Neural crest cell (in vitro differentiated cells): ENCODE measurements at places on chromosomes 6 and 20.

DNA sequence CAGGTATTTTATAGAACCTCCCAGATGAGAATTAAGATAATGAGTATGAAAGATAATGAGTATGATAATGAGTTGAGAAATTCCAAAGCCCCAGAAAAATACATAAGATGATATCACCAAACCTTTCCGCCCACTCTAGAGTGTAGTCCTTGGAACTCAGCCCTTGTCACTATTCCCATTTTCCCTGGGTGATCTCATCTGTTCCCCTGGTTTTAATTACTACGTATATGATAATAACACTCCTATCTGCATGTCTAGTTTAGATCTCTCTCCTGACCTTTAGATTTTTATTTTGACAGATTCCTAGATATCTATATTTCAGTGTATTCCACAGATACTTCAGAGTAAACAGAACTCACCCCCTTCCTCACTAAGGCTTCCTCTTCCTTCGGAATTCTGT lies 51.0 kb upstream of the ASIP start:
- no peak for DNase-seq

DNA sequence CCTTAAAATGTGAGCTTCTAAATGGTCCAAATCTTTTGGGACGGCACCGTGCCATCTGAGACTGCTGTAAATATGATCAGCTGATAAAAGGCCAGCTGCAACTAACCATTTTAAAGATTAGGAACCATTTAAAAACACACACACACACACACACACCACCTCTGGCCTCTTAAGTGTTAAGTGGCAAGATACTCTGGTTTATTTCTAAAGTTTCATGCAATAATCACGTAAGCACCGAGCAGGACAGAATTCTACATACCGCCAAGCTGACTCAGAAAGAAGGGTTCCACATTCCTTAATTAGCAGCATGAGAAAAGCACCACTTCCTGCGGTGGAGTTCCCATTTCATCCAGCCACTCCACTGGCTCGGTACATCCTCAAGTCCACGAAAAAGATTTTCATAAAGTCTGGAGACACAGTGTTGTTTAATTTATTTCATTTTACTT lies 17.8 kb upstream of the ZNF217 start:
- no peak for DNase-seq

DNA sequence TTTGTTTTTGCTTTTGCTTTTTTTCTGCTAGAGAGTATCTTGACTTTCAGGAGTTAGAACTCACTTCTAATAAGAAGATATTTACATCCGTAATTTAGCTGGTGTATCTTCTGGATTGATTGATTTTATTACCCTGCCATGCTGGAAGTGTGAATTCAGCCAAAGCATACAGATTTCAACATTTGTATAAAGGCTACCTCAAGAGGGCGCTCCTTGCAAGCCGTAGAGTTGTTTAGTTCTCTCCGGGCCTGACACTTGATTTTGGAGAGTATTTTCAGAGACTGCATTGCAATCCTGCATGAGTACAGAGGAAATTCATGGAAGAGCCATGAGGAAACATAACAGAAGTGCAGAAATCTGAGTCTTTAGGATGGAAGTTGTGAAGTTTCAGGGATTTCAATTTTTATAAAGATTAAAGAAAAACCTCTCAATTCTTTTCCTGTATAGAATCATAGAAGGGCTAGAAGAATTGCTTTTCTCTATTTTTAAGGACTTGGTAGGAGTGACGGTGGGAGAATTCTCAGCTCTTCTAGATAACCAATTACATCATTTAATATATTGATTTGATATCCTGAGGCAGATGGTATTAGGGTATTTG lies 66.7 kb upstream of the TIAM2 start:
- peak; percentile 74 for DNase-seq

- no peak for DNase-seq
Measured at GRCh38 chr6:136792095-136792409, 225 bp downstream of the MAP3K5 start.

- no peak for DNase-seq
Measured at GRCh38 chr6:1893470-1894130, 283.9 kb downstream of the FOXC1 start.

- no peak for DNase-seq
Measured at GRCh38 chr20:58837717-58838116, 13.0 kb downstream of the GNAS-AS1 start.

GRCh38 chr6:144343701-144344428 lies 58.7 kb downstream of the UTRN start:
- no peak for DNase-seq

GRCh38 chr6:24183584-24183983 lies 57.6 kb downstream of the NRSN1 start:
- no peak for DNase-seq

DNA sequence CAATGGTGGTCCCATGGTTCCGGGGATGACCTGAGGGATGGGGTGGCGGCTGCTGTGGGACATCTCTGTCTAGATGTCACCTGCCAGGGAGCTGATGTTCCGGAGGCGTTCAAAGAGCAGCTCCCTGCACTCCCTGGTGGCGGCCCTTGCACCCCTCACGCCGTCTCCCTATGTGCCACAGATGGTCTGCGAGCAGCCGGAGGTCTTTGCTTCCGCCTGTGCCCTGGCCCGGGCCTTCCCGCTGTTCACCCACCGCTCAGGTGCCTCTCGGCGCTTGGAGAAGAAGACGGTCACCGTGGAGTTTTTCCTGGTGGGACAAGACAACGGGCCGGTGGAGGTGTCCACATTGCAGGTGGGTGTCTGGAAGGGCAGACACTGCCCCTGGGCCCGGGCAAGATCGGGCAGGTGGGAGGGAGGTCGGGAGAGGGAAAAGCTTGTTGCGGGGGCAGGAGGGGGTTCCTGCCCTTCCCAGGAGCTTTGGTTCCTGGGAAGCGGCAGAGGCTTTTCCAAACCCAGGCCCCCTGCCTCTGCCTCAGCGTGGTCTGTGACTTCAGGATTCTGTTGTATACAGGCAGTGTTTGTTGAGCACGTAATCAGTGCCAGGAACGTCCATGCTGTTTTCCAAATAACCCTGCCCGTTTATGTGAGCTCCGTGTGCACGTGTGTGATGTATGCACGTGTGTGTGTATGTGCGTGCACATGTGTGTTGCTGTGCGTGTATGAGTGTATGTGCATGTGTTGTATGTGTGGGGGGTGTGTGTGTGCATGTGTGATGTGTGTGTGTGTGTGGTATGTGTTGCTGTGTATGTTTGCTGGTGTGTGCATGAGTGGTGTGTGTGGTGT lies 1.9 kb downstream of the NPEPL1 start:
- DNase-seq = no peak

DNA sequence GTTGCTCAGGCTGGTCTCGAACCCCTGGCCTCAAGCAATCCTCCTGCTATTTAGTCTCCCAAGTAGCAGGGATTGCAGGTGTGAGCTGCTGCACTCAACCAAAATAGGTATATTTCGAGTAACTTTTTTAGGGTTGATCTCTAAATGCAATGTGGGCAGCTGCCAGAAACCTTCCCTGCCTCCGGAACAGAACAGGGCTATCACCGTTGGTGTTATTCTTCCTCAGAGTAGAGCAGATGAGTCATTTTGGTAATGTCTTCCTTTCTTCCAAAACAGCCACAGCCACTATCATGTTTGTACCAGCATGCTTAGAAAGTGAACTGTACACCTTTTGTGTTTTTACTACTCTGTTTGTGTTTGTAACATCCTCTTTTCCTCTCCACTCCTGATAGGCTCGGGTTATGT lies 44.1 kb downstream of the SNX9 start:
- DNase-seq = no peak

DNA sequence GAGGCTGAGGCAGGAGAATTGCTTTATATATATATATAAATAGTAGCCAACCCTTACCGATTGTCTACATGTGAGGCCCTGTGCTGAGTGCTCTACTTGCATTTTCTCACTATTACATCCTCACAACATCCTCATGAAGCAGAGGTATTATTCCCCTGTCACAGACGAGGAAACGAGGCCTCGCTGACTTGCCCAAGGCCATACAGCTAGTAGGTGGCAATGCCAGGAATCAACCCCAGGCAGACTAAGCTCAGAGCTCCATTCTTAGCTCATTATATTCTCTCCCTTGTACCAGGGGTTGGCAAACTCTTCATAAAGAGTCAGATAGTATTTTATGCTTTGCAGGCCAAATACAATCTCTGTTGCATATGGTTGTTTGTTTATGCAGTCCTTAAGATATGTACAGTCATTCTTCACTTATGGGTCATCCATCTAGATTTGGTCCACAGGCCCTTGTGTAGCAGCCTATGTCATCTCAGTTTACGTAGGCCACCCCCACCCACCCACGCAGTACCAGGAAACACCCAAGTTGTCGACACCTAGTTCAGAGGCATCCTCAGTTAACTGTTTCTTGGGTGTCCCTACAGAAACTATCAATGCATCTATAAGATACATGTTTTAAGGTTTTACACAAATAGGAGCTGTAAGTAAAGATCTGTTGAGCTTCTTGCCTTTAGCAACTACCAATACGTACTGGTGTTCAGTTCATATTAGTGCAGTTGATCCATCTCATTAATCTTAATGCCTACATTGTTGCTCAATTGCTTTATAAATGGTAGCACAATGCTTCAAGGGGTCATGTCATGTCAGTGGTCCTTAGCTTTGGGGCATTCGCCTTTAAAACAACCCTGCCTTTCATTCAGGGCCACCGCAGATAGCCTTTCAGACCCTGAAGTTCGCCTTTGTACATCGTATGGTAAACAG lies 3.0 kb downstream of the CASS4 start:
- no peak for DNase-seq

DNA sequence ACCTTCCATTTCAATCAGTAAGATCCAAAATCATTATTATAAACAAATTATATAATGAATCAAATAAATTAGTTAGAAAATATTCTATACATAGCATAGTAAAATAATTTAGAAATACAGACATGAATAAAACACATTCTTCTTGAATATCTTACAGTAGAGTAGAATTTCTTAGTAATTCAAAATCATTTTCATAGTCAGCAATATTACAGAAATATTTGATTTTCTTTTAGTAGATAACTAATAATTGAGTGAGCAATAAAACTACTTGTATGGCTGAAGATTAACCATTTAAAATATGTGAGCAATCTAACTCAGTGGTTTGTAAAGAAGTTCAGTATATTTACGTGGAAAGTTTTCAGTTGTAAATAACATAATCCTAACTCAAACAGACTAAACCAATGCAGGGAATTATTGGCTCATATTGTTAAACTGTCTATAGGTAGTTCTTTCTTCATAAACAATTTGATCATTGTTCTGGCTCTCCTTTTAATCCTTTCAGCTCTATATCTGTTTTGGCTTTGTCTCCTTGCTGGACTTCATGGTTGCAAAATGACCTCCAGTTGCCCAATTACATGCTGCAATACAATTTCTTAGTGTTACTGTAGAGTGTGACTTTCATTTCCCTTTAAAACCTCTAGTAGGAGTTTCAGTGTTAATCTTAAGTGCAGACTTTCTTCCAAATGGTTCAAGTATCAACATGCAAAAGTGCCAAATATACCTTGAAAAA lies 307.5 kb downstream of the EYS start:
- no peak for DNase-seq

- no peak for DNase-seq
Measured at GRCh38 chr20:61990484-61990883, 75.2 kb downstream of the TAF4 start.

- DNase-seq = no peak
Measured at GRCh38 chr20:62823688-62824475, 7.0 kb downstream of the COL9A3 start.

DNA sequence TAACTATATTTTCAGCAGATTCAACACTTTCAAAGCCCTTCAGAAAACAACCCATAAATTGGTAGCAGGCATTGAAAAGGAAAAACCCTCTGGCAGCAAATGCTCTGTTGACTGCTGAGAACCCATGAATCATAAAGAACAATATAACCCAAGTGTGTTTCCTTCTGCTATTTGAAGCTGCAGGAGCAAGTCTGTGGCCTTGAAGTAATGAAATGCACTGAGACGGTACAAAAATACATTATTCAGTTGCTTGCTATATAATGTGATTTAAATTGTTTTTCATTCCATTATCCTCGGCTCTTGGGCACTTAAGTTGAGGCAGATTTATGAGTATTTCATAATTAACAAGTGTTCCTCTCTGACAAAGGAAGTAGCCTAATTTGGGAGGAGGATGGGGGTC lies 40.6 kb upstream of the SAMD5 start:
- DNase-seq = no peak

DNA sequence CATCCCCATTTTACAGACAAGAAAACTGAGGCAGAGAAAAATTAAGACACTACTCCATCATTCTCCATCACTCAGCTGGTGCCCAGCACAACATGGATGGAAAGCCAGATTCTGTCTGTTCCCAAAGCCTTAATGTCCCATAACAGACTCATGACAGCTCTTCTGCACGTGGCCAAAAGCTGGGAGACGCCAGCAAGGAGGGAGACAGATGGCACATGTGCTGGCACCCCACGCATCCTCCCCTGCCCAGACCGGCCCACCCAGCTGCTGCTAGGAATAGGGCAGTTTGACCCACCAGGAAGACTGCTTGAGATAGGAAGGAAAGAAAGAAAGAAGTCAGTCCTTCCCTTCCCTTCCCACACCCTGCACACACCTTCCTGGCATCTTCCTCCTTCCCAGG lies 96.3 kb downstream of the PREX1 start:
- no peak for DNase-seq

- DNase-seq = no peak
Measured at GRCh38 chr6:7163661-7164071, 55.9 kb downstream of the RREB1 start.

DNA sequence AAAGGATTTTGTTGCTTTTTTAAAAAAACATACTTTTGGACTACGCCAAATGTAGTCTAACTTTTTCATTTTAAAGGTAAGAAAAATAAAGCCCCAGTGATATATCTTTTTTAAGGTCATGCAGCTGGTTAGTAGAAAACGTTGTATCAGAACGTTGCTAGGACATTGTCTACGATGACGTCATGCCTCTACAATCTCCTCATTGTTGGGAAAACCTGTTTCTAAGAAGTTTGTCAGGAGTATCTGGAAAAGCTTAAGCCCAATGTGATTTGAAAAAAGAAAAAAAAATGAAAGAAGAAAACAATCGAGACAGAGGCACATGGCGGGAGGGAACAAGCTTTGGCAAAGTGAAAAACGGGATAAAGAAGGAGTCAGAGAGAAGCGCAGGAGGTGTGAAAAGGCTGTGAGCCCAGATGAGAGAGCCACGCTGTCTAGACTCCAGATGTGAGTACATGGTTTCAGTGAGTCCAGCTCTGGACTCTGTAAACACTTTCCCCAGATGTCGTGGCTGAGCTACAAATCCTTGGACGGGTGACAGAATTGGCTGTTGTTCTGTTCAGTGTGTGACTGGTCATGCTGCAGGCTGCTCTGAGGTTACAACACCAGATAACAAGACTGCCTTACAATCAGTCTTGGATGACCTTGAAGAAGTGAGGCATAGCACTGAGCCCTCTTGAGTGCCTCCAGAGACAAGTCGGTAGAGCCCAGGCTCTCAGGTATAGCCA lies 656.7 kb upstream of the ID4 start:
- DNase-seq = no peak

DNA sequence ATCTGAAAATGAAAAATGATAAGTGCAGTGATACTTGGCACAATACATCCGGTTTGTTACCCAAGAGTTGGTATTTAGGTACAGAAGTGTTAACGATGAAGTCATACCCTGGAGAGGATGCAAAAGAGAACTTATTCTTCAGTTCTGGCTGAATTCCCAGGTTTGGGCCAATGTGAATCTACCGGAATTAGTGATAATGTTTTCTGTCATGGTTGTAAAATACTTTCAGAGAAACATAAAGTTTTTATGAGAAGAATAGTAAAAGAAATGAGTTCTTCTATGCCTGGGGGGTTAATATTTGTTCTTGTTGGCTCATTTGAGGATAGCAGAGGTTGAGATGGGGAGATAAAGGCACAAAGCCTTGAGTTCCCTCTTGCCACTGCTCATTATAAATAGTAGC lies 509.9 kb upstream of the POU3F2 start:
- DNase-seq = no peak

- DNase-seq = no peak
Measured at GRCh38 chr20:13286607-13287006, 65.5 kb downstream of the ISM1 start.
